Cortex of kidney (tissue), 1 donor: ENCODE measurements at places on chromosomes 12 and 14.

DNA sequence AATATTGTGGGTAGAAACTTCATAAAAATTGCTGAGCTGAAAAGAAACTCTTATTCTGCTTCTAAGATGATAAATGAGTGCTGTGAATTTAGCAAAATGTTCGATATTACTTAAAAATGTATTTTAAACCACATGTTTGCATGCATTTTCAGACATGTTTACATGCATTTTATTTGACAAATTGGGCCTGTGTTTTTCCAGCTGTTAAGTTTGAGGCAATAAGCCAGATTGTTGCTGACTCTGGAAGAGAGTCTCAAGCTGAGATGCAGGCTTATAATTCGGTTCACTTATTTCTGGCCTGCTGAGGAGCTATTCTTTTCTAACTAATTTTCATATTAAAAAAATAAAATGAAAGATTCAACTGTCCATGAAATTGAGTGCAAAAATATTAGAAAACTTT, 110.1 kb downstream of the SYNE2 start:
- DNase-seq, result no peak

DNA sequence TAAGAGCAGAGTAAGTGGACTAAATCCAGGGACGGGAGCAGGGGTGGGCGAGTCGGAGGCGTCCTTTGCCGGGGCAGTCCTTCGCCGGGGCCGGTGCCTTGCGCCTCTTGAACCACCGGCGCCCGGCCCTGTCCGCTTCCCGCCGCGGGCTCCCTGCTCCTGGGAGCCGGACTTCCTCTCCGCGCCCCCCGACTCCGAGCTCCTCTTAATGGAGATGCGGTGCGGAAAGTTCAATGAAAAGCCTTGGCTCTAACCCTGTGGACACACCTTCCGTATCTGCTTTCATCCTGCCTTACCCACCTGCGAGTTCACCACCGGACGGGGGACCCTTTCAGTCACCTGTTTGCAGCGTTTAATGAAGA, 412 bp downstream of the FGFR1OP2 start:
- no peak for DNase-seq

GRCh38 chr12:124370384-124370783, 75.5 kb downstream of the RFLNA start:
- DNase-seq, result no peak

DNA sequence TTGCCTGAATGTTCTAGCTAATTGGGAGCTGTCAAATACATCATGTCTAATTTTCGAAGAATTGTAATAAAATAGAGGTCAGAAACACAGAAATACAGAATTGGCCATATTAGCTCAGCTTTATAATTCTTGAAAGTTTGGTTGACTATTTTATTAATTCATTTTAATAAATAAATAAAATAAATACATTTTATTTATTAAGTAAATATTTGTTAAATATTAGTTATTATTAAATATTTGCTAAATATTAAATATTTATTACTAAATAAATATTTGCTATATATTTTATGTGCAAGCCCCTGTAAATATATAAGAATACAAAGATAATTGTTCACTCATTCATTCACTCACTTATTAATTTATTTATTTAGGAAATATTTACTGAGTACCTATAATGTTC, 231.3 kb downstream of the SSPN start:
- no peak for DNase-seq

DNA sequence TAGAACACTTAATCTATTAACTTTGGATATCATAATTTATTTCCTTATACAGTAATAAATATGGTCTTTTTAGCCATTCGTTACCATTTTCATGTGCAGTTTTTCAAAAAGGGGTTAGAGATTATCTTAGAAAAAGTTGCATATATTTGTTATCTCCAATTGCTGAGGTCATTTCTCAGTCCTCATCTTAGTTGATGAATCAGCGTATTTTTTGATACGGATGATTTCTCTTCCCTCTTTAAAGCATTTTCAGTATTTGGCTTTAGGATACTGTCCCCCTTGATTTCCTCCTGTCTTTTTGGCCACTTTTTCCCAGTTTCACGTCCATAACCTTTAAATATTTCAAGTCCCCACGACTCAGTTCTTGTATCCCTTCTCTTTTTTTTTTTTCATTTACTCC, 21.8 kb downstream of the DNAL1 start:
- DNase-seq, result no peak

DNA sequence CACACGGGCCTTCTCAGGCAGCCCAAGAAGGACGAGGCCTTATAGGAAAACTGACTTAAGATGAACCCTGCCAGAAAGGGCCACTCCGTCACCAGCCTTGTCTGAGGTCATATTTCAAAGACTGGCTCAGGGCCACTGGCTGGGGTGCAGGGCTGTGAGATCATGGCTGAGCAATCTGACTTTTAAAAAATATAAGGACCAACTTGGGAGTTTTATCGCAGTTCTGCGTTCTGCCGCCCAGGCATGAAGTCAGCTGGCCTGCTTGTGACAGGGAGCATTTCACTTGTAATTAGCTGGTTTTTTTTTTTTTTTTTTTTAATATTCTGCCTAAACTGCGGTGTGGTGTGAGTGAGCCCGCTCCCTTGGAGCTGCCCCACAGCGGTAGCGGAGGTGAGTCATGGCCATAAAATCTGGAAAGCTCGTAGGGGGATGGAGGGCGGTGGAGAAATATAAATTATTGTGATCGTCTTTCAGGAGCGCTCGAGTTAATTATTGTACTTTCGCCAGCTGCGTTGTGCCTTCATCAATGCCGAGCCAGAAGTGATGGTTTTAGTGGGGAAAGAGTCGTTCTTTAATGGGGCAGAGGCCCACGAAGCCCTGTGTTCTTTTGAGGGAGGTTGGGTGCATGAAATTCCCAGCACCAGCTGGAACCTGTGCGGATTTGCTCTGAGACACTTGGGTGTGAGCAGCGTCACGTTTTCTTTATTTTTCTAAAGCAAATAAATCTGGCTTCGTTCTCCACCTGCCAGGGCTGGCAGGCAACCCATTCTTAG, 231.9 kb downstream of the C12orf75 start:
- no peak for DNase-seq

DNA sequence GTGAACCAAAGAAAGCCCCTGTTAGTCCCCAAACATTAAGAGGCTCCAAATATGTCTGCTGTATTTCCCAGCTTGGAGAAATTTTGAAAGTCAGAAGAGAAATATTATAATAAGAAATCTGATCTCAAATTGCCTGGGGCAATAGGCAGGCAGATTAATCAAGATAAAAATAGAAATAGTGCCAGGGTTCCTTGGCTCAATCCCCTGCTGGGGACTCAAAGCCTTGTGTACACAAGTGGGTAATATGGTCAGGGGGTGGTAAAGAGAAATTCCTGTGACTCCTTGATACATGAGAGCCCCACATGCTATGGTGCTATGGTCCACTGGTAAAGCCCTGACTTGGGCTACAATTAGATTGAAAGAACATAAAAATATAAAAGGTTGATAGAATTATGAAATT, 41.3 kb upstream of the ARID2 start:
- DNase-seq, result no peak

DNA sequence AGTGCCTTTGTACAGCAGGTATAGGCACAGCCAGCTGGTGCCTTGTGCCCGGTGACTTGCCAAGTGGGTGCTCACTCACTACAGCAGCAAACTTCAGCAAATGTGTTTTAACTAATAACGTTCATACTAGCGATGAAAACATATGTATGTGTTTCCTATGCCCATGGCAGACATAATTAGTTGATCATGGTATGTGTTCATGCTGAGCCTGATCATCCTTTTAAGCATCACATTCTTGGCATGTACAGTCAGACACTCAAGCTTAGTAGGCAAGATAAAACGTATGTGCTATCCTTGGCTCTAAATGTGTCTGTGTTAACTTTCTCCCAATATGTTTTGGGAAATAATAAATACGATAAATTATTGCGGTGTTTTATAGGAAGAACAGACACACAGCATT, 55.6 kb downstream of the RASSF8 start:
- no peak for DNase-seq

DNA sequence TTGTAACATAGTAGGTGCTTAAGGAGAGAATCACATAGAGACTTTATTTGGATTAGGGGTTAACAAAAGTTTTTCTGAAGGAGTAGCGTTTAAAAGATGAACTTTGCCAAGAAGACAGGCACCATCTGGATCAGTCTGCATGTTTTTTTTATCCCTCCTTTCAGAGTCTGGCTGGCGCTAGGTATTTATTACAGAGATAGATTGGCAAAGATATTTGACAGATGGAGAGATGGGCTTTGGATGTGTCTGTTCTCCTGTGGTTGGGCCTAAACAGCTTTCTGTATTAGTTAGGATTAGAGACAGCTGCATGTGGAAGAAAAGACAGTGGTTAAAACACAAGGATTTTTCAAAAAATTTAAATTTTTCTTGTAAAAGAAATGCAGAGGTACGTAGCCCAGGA, 133.9 kb downstream of the C12orf75 start:
- no peak for DNase-seq

DNA sequence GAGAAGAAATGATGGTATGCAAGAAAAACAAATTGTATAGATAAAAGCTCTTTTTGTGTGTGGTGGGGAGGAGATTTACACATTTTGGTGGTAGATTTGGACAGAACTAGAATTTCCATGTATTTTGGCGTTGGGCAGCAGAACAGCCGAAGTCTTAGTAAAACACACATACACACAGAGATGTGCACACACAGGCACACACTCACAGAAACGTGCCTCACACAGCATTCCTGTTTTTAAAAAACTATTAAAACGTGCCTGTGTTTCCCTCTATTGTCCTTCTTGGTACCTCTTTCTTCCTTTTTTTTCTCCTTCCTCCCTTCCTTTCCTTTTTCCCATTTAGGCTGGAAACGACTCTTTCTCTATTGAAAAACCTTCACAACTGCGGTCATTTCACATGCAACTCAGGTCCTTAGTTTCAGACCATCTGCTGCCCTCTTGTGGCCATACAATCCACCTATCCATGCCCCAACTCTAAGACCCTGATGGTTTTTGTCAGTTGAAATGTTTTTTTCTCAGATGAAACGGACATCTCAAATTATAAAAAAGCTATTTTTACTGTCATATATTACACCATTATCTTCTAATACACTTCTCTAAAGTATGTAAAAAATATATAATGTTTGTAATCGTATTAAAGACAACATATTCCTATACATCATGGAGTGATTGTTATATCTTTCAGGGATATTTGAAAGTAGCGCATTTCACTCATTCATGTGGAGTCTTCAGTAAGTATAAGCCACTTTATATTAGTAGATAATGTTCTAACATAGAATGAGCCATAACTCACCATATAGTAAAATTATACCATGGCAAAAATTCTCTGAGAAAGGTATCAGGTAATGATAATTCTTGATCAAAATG, 386.7 kb upstream of the NOVA1 start:
- DNase-seq, result no peak

GRCh38 chr14:104030958-104031357, 54.5 kb upstream of the ASPG start:
- DNase-seq, result no peak
